Sciatic nerve (tissue), 2 donors: ENCODE measurements at places on chromosomes 11 and 22. TPM values are rescaled to one million over a fixed set of nuclear protein-coding genes. Genes with fewer than 3 reads are reported as not detected.

DNA sequence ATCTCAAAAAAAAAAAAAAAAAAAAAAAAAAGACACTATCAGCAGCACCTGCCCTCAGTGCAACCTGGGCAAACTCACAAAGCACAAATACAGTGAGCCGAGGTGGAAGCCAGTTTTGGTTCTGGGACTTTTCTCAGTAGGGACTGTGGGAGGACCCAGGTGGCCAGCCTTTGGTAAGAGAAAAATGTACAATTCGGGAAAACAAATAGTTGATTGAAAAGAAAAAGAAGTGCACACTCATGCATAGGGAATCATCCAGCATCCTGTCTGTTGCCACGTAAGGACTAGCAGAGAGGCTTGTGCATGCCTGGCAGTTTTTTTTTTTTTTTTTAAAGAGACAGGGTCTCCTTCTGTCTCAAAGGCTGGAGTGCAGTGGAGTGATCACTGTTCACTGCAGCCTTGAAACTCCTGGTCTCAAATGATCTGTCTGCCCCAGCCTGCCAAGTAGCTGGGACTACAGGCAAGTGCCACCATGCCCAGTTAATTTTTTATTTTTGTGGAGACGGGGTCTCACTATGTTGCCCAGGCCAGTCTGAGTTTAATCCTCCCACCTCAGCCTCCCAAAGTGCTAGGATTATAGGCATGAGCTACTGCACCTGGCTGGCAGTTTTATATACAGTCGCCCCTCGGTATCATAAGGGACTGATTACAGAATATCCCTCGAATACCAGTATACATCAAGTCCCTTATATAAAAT, 36.7 kb downstream of the TPST2 start:
- no peak for DNase-seq

- DNase-seq, result no peak
These were observed 1049.1 kb downstream of the BRD1 start for GRCh38 chr22:48778308-48779195.

GRCh38 chr11:33967451-33967850, 75.6 kb upstream of the LMO2 start:
- no peak for DNase-seq

- DNase-seq, result no peak
These were observed 27.4 kb upstream of the YPEL1 start for GRCh38 chr22:21762712-21763581.

NAALADL1 gene
- total RNA-seq, result 14.7 TPM

NAALAD2 gene
- 12.5 TPM for total RNA-seq

PKNOX2 gene
- 17.3 TPM for total RNA-seq

NCR3LG1 gene
- 2.1 TPM for total RNA-seq
